ENCODE measurements at places on chromosomes 6 and 20.

GRCh38 chr6:141288947-141289346, 843.8 kb upstream of the GJE1 start:
- no peak for DNase-seq

- DNase-seq, result no peak
These were observed 92.4 kb upstream of the NFATC2 start for GRCh38 chr20:51634877-51635276.

GRCh38 chr20:63576311-63576710, 2.3 kb upstream of the HELZ2 start:
- no peak for DNase-seq

GRCh38 chr6:42742116-42742894, 3.6 kb downstream of the TBCC start:
- DNase-seq, result no peak

DNA sequence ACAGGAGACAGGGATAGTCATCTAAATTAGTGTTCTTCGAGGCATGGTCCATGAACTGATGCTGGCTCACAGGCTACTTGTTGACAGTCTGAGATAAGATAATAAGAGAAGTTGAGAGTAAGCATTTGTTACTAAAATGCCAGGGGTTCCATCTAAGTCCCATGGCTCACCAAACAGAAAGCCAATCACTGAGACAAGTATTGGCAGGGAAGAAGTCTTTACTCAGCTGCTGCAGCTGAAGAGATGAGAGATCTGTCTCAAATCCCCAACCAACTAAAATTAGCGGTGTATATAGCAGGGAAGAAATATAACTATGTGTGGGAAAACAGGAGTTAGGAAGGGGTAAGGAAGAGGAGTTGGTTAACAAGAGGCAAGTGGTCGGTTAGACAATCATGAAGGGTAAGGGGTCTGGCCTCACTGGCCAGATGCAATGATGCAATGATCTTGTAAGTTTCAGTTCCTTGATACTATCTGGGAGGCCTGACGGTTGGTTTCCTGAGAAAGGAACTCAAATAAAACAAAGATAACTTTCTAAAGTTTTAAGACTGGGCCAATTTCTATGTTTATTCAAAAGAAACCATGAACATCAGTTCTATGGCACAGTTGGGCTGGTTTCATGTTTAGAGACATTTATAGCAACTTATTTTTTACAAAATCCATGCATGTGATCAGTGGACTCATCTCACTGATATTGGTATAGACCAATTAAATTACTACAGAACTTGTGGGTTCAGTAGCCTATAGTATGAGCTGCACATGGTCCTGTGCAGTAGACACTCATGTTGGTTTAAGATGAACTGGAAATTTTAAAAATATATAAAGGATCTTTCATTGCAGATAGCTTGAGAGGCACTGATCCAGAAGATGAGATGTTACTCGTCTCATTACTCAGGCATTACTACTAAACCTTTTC, 9.9 kb upstream of the HEBP2 start:
- DNase-seq, result no peak

DNA sequence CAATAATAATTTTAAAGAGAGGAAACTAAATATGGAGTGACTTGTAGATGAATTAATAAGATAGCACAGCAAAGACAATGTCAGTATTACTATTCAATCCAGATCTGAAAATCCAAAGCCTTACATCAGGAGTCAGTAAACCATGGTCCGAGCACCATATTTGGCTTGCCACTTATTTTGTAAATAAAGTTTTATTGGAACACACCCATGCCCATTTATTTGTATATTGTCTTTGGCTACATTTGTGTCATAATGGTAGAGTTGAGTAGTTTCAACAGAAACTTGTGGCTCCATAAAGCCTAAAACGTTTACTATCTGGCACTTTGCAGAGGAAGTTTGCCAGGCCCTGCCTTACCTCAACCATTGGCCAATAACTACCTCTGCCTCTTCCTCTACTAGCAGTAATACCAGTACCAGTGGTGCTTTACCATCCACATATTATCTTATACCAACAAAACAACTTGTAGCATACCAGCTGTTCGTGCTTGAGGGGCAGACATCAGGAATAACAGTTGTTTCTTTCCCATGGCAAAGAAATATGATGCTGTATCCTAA, 51.8 kb upstream of the SYNJ2 start:
- no peak for DNase-seq

DNA sequence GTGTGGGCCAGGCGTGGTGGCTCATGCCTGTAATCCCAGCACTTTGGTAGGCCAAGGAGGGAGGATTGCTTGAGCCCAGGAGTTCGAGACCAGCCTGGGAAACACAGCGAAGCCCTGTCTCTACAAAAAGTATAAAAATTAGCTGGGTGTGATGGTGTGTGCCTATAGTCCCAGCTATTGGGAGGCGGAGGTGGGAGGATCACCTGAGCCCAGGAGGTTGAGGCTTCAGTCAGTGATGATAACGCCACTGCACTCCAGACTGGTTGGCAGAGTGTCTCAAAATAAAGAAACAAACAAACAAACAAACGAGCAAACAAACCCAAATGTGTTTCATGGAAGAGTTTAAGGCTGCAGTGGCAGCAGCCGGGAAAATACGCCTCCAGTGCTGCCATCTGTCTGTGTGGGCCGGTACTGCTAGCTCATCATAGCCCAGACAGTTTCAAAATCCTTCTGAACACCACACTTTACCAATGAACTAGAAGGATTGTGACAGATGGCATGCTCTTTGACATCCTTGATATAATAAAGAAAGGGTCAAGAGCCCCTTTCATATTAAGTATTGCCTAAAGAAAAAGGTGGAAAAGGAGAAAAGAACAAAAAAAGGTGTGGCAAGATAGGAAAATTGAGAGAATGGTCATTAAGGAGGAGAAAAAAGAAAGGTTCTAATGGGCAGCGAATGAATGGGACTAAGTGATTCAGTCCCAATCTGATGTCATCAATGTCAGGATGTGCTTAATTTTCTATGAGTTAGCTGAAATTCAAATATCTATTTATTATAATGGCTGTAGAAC, 298.6 kb downstream of the SYNE1 start:
- DNase-seq, result peak; percentile 12

DNA sequence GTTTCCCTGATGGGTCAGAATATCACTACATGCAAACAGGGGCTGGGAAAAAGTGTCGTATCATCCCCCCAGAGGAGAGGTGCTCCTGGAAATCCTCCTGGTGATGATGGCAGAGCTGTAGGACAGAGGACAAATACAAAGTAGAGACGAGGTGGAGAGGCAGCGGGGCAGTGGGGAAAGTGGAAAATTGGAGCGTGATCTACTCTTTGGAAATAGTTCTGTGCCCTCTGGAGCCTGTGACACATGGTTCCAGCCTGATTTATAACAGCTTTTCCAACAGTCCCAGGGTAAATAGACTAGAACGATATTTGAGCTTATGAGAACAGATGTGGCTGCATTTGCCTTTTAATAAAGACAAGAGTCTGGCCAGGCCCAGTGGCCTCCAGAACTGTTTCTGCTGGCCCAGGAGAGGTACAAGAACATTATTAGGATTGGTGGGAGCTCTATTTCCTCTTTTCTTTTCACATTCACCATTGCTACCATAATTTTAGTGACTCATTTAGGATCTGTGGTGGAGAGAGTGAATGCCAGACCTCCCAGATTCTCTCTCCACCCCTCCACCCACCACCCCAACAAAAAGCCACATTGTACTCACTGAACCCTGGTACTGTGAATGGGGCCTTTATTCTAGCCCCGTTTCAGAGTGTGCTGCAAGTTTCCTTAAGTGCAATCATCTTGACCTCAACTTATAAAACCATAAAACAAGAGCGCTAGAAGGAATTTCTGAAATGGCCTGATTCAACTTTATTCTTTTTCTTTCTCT, 78.3 kb downstream of the BTBD3 start:
- no peak for DNase-seq

DNA sequence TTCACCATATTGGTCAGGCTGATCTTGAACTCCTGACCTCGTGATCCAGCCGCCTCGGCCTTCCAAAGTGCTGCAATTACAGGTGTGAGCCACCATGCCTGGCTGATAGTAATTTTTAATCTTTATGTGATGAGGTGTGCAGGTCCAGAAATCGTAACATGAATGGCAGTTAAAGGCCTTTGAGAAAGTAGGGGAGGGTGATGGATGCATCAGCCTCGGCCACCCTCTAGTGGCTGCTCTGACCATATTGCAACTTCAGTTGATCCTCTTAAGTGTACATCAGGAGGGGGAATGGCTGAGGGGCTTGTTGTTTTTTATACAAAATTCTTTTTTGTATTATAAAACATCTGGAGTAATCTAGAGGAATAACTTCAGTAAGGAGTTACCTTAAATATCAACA, 193.0 kb downstream of the ZFAND3 start:
- DNase-seq, result no peak

DNA sequence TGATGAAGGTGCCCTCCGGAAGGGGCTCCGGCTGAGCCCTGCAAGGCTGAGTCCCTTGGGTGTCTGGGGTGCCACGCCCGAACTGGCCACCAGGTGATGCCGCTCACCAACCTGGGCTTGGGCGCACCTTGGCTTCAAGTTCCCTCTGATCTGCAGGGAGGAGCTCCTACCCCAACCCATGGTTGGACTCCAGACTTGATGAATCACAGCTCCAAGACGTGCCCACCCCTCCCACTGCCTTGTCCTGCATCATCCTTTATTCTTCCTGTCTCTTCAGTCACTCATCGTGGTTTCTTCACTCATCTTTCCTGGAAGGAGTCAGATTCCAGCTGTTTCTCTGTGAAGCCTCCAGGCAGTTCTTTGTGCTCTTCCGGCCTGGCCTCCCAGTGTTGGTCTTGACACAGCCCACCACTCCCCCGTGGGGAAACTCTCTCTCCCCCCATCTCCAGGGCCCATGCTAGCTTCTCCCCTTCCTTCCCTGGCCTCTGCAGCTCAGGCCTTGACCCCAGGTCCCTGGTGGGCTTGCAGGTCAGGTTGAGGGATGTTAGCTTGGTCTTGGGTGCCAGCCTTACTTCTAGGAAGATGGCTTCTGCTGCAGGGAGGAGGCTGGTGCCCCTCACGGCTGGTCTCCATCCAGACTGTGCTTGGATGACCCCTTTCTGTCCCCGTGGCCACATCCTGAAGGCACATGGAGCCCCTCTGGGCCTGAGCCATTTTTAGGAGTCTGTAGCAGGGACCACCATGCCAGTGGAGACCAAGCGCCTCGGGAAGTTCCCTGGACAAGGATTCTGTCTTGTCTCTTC, 2.6 kb upstream of the ZBP1 start:
- peak; percentile 32 for DNase-seq
